ENCODE measurements at places on chromosomes 12 and 14.
A peak's percentile ranks its signal among the peaks of the same experiment; 100 is the strongest.

GRCh38 chr12:24011927-24012507 is 62.5 kb upstream of the SOX5 start:
- DNase-seq, result no peak

- DNase-seq, result no peak
These were observed 690 bp upstream of the DTX3 start for GRCh38 chr12:57603815-57604453.

GRCh38 chr14:50806241-50806933 is 24.6 kb downstream of the NIN start:
- no peak for DNase-seq

DNA sequence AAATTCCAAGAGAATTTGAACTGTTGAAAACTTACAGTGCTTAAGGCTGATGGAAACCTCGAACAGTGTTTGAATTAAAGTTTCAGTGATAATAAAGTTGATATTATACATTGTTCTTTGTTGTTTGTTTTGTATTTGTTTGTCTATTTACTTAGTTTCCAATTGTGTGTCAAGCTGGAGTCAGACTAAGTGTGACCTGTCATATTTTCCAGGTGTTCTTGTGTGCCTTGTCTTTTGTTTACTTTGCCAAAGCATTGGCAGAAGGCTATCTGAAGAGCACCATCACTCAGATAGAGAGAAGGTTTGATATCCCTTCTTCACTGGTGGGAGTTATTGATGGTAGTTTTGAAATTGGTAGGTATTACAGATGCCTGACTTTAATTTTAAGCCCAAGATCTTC is 6.0 kb downstream of the SLCO1C1 start:
- DNase-seq, result no peak

- DNase-seq, result no peak
These were observed 10.7 kb downstream of the MOAP1 start for GRCh38 chr14:93173943-93174395.

DNA sequence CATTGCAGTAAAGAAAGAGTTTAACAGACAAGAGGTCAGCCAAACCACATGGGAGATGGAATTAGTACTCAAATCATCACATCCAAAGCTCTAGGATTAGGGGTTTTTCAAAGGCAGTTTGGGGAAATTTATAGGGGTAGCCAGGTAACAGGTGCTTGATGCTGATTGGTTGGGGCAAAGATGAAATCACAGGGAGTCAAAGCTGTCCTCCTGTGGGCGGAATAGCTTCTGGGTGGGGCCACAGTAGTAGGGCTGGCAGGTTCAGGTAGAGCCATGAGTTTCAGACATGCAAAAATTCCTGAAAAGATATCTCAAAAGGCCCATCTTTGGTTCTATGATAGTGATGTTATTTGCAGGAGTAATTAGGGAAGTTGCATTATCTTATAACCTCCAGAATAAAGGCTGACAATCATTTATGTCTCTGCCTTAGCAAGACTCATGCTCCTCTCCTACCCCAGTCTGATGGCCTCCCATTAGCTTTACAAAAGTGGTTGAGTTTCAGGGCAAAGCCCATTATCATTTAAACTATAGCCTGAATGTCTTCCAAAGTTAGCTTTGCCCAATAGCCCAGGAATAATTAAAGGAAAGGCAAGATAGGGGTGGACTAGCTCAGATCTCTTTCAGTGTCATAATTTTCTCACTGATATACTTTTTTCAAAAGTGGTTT is 42.1 kb upstream of the CNTN1 start:
- DNase-seq, result no peak

DNA sequence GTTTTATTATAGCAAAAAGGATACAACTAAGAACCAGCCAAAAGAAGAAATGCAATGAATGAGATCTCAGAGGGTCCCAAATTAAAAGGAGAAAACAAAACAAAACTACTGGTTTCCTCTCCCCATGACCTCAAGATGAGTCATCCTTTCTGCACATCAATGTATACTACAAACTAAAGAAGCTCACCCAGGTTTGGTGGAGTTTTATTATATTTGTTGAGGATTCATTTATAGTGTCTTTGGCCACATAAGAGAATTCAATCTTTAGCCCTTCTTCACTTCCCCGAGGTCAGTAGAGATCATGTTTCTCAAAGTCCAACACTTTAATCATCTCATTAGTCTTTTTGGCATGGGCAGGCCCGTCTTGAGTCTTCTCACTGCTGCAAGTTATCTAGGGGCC is 210.6 kb downstream of the SLC6A15 start:
- no peak for DNase-seq

DNA sequence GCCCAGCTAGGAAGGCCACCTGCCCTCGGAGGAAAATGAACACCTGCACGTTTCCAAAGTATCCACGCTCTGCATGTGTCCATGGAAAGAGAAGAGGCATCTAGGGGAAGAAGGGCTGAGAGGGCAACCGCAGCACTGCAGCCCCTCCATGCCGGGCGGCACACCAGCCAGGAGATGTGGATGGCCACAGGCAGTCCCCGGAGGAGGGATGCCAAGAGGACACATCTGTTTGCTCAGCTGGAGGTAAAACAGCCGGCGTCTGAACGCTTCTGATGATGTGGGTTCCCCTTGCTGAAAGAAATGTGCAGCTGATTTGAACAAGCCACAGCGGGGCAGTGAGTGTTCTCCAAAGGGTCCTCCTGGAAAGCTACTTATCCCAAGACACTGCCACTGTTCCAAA is 34.0 kb downstream of the CHGA start:
- DNase-seq, result no peak

DNA sequence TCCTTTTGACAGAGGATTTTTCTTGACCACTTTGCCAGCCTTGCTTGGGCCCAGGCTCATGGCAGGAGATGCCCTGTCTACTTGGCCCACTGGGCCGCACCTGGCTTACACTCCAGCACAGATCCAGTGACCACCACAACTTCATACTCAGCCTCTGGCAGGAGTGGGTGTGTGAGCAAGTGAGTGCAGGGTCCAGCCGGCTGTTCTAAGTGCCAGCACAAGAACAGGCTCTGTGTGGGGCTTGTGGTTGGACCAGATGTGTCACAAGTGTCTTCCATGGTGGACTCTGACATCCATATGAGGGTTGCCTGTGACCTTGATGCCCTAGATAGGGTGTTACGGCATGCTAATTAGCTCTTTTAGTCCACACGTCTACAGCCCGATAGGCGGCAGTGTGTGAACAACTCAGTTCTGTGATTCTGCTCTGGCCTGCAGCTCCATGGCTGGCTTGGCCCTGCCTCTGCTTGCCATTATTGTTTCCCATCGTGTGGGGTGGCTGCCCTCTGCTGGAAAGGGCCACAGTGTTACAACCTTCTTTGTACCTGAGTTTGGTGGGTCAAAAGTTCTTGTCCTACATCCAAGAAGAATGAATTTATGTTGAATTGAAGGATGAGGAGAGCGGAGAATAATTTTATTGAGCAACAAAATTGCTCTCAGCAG is 1089.1 kb downstream of the SLC6A15 start:
- DNase-seq, result no peak

GRCh38 chr12:126483145-126484068 is 1418.2 kb downstream of the AACS start:
- DNase-seq, result no peak

- no peak for DNase-seq
These were observed 145.1 kb downstream of the PPM1H start for GRCh38 chr12:62789851-62790250.

DNA sequence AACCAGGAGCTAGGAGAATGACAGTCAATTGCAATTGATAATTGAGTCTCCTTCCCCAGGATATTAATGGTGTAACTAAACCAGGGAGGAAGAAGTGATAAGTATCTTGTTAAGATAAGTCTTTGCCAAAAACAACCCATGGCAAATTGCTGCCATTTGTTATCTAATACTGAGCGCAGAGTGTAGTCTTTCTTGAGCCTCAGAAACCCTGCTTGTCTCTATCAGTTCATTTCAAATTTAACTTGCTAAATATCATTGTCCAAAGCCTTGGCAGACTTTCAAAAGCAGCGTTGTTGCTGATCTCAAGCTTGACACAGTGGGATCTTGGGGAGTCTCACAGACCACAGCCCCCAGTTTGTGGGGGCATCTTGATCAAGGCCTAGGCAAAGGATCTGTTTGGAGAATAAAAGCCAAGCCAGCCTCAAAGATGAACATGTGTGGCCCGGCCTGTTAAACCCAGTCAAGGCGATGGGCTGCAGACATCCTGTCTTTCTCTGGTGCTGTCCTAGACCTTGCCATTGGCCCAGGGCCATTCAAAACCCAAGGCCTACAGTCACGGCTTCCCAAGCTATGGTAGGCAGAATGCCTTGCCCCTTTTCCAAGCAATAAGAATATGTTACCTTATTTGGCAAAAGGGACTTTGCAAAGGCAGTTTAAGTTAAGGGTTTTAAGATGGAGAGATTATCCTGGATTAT is 164.2 kb downstream of the CHST11 start:
- DNase-seq, result no peak

DNA sequence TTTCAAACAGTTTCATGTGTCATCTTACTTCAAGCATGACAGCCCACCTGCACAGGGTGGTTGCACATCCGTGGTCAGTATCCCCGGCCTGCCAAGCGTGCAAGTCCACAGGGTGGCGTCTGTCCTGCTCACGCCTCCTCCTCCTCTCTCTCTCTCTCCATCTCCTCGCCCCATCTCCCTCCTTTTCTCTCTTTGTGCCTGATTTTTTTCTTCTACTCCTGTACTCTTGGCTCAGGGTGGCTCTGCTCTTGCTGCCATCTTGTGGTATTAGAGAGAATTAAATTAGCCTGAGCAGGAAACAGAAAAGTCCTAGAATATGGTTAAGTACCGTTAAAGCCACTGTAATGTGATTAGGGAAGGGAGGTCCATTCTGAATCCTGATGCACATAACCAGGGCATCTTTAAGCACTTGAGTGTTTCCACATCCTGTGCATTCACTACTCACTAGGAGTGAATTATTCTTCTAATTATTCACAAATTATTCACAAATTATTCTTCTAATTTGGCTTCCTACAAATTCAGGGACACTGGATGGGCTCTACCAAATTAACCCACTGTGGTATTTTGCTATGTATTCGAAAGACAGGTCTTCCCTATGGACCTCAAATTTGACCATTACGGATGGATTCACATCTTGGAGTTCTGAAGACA is 25.5 kb upstream of the DTX1 start:
- peak; percentile 65 for DNase-seq

- DNase-seq, result no peak
These were observed 71.7 kb downstream of the CMAS start for GRCh38 chr12:22117563-22118237.

DNA sequence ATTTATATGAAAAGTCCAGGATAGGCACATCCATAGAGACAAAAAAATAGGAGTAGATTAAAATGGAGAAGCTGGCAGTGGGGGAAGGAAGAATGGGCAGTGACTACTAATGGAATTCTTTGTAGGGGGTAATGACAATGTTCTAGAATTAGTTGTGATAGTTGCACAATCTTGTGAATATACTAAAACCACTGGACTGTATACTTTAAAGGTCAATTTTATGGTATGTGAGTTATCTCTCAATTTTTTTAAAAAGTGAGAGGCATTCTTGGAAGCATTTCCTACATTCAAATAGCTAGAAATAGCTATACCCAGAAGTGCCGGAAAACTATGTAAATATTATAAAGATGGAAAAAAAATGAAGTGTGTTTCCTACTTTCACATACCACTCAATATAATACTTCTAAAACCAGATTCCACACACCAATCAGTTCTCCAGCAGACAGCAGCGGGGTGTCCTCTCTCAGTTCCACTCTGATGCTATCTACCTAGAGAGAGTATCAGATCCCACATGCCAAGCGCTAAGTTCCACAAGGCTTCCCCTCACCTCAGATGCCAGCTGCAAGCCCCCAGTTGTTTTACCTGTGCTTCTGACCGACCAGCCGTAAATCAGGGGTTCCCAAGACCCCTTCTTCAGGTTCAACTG is 41.7 kb upstream of the NID2 start:
- no peak for DNase-seq

- no peak for DNase-seq
These were observed 89.5 kb downstream of the SOX5 start for GRCh38 chr12:23860019-23860418.

GRCh38 chr14:65738339-65738738 is 325.8 kb downstream of the FUT8 start:
- no peak for DNase-seq

DNA sequence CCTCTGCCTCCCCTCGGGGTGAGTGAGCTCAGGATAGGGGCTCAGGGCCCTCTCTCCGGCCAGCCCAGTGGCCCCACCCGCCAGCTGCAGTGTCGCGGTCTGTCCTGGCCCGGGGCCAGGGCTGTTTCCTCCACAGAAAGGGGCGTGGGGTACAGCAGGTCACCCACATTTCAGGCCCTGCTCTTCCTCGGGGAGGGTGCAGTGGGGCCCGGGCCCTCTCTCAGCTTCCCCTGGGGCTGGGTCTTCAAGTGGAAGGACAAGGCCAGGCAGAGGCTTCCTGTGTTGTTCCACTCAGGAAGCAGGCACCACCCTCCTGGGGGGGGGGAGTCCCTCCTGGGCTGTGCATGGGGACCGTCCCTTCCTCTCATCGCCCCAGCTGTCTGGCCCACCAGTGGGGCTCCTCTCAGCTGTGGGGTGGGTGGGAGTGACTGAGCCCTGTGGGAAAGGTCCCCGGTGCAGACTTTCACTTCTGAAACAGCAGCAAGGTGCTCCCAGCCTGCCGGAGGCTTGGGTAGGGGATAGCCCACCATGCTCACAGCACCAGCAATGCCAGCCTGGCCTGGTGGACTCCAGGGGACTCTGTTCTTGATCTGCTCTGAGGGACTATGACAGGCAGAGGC is 3.7 kb downstream of the GPR132 start:
- no peak for DNase-seq

GRCh38 chr12:104469523-104469922 is 12.8 kb downstream of the CHST11 start:
- DNase-seq, result no peak

- no peak for DNase-seq
These were observed 137.4 kb downstream of the TPH2 start for GRCh38 chr12:72075891-72076557.

All from NCI-H748 treated with DMSO at 0.1 percent for 48 hours (cell line).